T-helper 17 cell (primary cell): ENCODE measurements at places on chromosomes 7 and 10.
A peak's percentile ranks its signal among the peaks of the same experiment; 100 is the strongest.

- H3K36me3 ChIP-seq, result peaks cover 2% of the 10 kb centered on the region
- no peak for DNase-seq
- peaks cover 72% of the 10 kb centered on the region for H3K4me1 ChIP-seq
- peak overlapping the region; percentile 95 for H3K27ac ChIP-seq
- H3K27me3 ChIP-seq, result no peaks in the 10 kb centered on the region
Observed at GRCh38 chr7:55569797-55570196, 2.5 kb downstream of the VOPP1 start.

DNA sequence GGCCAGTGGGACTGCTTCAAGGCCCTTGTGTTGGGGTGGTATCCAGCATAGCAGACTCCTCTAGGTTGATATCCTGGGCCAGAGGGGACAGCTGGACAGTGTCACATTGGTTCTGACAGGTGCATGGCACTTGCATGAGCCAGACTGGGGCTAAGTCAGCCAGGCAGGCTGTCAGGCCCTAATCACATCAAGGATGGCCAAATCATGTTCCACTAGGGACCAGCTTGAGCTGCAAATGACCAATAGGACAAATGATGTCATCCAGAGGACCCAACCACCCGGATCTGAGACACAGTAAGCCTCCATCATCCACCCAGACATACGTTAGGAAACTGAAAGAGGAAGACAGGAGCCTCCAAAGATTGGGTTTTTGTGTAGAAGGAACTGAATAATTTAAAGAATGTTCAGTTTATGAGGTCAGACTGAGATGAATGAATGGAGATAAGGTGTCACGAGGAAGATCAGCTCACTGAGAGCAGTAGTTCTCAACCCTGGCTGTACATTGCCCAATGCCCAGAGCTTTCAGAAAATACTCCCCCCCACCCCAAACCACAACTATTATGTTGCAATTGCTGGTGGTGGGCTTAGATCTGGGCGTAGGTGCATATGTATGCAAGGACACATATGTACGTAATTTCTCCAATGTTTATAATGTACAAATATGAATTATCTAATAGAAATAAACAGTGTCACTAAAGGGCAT, 75.2 kb upstream of the INHBA start:
- no peak overlapping the region for H3K27ac ChIP-seq
- H3K27me3 ChIP-seq, result no peaks in the 10 kb centered on the region
- H3K4me1 ChIP-seq, result no peaks in the 10 kb centered on the region
- no peaks in the 10 kb centered on the region for H3K36me3 ChIP-seq
- no peak for DNase-seq

GRCh38 chr7:19020711-19021110, 96.7 kb downstream of the TWIST1 start:
- H3K4me1 ChIP-seq, result no peaks in the 10 kb centered on the region
- H3K27ac ChIP-seq, result no peak overlapping the region
- no peak for DNase-seq
- no peaks in the 10 kb centered on the region for H3K36me3 ChIP-seq
- H3K27me3 ChIP-seq, result no peaks in the 10 kb centered on the region
- no peak overlapping the region for H3K4me3 ChIP-seq

DNA sequence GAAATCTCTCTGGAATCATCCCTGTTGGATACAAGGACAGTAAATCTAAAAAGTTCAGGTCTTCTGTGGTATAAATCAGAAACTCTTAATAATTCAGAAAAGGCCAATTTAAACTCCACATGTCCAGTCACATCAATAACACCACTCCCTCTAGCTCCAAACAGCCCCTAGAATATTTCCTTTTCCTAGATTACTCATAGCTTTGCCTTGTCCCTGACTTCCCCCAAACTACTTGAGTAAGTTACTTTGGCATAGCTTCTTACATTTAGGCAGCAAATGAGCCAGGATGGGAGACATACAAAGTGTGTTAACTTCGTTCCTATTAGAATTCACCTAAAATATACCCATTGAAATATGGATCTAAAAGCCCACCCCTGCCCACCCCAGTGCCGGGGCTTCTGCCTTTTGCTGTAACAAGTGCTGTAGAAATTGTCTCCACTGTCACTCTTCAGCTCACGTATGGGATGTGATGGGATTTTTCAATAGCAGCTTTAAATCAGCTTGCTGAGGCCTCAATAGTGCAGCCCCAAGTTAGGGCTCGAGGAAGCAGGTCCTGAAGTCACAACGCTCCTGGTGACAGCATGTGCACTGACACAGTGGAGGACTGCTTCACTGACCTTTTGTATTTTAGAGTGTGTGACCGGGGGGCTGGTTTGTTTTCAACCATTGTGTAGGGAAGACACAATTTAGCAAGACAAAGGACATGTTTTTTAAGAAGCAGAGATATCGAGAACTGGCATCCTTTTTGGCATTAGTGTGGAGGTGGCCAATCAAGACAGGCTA, 218.2 kb upstream of the KMT2E start:
- H3K27ac ChIP-seq, result no peak overlapping the region
- H3K4me1 ChIP-seq, result no peaks in the 10 kb centered on the region
- H3K27me3 ChIP-seq, result peaks cover 58% of the 10 kb centered on the region
- no peak for DNase-seq

GRCh38 chr7:152597507-152597906, 78.4 kb downstream of the XRCC2 start:
- no peaks in the 10 kb centered on the region for H3K36me3 ChIP-seq
- no peak for DNase-seq
- no peak overlapping the region for H3K27ac ChIP-seq
- H3K4me3 ChIP-seq, result no peak overlapping the region

DNA sequence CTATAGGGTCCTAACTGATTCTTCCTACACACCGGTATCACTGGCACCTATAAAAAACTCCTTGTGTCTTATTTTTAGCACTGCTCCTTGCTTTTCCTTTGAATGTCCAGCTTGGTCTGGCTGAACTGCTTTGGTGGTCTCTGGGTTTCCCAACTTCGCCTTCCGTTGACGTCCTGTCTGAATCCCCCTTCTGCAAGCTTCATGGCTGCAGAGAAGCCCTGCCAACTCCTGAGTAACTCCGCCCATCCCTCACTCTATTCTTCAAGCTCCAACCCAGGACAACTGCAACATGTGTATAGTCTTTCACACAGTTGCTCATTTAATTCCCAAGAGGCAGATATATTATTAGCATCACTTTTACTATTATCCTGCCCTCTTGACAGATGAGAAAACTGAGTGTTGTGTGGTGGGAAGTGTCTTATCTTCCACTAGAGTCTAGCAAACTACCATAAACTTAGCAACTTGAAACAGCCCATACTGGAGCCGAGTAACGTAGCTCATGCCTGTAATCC, 40.9 kb downstream of the MTURN start:
- H3K27ac ChIP-seq, result no peak overlapping the region
- DNase-seq, result no peak
- no peak overlapping the region for H3K4me3 ChIP-seq
- no peaks in the 10 kb centered on the region for H3K36me3 ChIP-seq
- H3K27me3 ChIP-seq, result no peaks in the 10 kb centered on the region

- H3K27ac ChIP-seq, result no peak overlapping the region
- H3K4me3 ChIP-seq, result no peak overlapping the region
- no peaks in the 10 kb centered on the region for H3K27me3 ChIP-seq
- H3K36me3 ChIP-seq, result peaks cover 6% of the 10 kb centered on the region
- no peaks in the 10 kb centered on the region for H3K4me1 ChIP-seq
Observed at GRCh38 chr10:114728325-114728724, 70.2 kb upstream of the ABLIM1 start.

DNA sequence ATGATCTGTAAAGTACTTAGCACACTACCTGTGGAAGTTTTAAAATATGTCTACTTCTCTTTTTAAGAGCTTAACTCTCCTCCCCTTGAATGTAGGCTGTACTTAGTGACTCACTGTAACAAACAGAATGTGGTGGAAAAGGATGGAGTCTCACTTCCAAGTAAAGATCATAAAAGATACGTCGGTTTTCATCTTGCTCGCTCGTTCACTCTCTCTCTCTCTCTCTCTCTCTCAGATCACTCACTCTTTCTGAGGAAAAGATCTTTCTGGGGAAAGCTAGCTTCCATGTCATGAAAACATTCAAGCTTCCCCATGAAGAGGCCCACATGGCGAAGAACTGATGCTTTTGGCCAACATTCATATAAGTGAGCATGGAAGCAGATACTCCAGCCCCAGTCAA, 5.5 kb downstream of the CHUK start:
- H3K4me1 ChIP-seq, result peaks cover 20% of the 10 kb centered on the region
- no peak overlapping the region for H3K4me3 ChIP-seq
- peak overlapping the region; percentile 37 for H3K27ac ChIP-seq
- no peaks in the 10 kb centered on the region for H3K27me3 ChIP-seq

DNA sequence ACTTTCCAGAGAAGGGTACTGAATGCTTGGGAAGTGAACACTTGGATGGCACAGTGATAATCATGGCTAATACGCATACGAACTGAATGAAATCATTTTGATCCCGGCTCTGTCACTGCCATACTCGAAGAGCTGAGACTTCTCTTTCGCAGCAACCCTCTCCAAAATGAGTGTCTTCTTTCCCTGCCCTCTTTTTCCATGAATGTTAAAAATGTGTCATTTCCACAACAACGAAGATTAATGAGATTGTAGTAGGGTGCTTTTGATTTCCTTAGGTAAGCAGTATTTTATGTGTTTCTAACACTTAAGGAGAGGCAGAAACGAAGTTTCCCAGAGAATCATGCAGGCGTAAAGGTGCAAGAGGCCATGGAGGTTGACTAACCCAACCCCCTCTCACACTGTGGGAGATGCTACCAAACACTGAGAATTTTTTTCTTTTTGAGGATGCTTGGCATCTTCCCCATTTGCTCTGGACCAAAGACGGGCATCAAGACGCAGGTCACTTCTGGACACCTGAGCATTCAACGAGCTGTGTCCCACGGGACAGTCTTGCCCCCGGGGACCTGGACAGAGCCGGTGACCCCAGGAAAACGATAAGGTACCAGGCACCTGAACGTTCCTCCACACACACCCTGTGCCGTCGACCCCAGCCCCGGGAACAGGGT, 823 bp downstream of the COPG2 start:
- H3K4me3 ChIP-seq, result peak overlapping the region; percentile 89
- H3K4me1 ChIP-seq, result peaks cover 18% of the 10 kb centered on the region
- peak overlapping the region; percentile 8 for H3K27ac ChIP-seq
- no peaks in the 10 kb centered on the region for H3K27me3 ChIP-seq
- H3K36me3 ChIP-seq, result no peaks in the 10 kb centered on the region
